ENCODE measurements at places on chromosomes 12 and 14.

DNA sequence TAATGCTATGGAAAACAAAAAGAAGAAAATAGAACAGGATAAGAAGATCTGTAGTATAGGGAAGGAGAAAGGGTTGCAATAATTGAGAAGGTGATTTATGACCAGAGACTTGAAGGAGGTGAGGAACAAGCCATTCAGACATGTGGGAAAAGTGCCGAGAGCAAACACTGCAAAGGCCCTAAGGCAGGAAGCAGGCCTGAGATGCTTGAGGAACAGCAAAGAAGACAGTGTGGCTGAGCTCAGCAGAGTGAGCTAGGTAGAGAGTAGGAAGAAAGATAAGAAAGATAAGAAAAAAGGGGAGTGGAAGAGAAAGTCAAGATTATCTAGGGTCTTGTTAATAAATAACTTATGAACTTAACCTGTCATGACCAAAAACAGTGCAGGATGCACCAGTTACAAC is 671.8 kb downstream of the RPS29 start:
- DNase-seq, result no peak

DNA sequence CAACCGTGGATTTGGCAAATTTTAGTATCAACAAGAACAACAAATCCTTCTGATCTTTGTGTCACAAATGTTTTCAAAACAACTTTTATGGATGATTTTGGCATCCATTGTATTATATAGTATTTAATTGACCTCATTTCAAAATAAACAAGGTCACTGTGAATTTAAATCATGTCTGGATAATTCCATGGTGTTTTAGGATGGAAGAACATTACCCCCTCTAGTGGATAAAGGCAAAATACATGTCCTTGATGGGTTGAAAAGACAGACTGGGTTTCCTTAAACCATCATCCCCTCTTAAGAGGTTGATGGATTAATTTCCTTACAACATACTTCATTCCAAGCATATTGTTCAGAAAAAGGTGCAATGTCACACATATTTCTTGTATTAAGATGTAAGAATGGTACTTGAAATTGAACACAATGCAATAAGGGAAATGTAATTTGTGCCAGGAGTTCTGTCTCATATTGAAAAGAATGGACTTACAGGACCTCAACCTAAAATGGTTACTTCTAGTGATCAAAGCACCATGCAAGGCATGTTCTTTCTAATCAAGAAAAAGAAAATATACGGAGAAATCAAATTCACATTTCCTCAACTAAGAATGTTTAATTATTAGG is 352.0 kb downstream of the BCAT1 start:
- DNase-seq, result no peak

DNA sequence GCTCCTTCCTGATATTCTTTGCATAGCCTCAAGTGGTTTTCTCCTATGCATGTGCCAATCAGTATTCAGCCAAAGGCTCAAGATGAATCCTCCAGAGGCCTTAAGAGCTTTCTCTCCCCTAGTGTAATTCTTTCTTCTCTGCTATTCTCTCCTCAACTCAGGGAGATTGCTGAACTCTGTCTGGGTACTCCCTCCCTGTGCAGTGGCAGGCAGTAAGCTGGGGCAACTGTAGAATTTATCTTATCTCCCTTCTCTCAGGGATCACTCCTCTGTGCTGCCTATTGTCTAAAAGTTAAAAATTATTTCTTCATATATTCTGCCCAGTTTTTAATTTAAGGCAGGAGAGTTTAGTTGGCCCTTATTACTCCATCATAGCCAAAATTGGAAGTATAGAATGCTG is 28.5 kb upstream of the RTRAF start:
- DNase-seq, result no peak

DNA sequence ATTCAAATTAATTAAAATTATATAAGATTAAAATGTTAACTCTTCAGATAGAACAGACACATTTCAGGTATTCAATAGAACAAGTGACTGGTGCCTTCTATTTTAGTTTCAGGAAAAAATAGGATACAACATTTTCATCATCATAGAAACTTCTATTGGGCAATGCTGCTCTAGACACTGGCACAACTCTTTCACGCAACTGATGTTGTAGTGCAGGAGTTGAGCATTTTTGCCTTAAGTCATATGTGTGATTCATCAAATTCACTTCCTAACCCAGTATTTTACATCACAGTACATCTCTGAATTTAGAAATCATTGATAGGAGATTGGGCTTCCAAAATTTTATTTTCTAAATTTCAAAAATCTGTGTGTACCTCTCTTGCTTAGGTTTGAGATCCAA is 215.4 kb upstream of the DIO2 start:
- no peak for DNase-seq

GRCh38 chr14:31806249-31806648 is 245.0 kb downstream of the NUBPL start:
- DNase-seq, result no peak

- DNase-seq, result no peak
These were observed 22.3 kb upstream of the ACTN1 start for GRCh38 chr14:69001375-69001774.

- DNase-seq, result no peak
These were observed 11.7 kb upstream of the OTX2 start for GRCh38 chr14:56821805-56822610.

GRCh38 chr12:633731-634130 is 29.5 kb downstream of the NINJ2 start:
- no peak for DNase-seq

- no peak for DNase-seq
These were observed 9.8 kb upstream of the GNPNAT1 start for GRCh38 chr14:52801014-52801712.

GRCh38 chr14:73124180-73124894 is 12.0 kb upstream of the PSEN1 start:
- no peak for DNase-seq

- no peak for DNase-seq
These were observed 67.2 kb downstream of the PTPRR start for GRCh38 chr12:70853326-70853725.

DNA sequence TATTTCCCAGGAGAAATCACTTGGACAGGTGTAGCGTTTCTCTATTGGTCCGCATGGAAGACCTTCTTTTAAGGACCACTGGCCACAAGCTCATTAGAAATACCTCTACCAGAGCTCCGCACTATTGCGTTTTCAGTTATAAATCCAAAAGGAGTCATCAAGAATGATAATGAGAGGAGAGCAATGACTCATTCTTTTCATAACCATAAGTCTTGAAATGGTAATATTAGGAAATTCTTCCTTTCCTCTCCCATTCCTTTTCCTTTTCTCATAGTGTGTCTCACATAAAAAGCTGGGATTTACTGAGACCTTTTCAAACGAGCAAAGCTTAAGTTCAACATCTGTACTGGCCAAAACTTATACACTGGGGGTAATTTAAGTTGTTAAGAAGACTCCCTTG is 215.7 kb downstream of the CPNE8 start:
- no peak for DNase-seq

GRCh38 chr12:26346736-26347135 is 151.4 kb downstream of the SSPN start:
- no peak for DNase-seq

DNA sequence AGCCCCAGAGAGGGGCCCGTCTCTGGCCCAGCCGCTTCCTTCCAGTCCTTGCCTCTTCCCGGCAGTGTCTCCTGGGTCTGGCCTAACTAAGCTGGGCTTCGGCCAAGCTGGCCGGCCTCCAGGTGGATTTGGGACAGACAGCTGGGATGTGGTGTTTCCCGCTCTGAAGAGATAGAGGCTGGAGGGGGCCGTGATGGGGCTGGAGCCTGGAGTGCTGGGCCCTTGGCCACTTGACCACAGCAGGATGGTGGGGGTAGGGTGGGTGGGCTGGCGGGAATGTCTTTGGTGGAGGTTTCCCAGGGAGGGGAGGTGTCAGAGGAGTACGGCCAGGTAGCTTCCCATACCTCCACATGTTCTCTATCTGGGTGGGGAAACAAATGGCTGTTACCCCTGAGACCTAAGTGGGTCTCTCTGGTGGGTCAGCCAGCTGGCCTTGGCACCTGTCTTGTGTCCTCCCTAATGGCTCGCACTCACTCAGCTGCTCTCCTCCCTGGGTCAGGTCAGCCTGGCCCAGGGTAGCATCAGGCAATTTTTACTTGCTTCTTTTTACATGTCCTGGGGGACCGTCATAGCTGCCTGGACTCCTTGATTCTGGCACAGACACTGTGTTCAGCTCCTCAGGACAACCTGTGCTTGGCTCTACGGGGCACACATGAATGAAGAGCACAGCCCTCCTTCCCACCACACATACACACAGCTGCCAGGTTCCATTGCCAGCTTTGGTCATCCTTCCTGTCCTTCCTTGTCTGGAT is 19.8 kb upstream of the PGF start:
- no peak for DNase-seq

DNA sequence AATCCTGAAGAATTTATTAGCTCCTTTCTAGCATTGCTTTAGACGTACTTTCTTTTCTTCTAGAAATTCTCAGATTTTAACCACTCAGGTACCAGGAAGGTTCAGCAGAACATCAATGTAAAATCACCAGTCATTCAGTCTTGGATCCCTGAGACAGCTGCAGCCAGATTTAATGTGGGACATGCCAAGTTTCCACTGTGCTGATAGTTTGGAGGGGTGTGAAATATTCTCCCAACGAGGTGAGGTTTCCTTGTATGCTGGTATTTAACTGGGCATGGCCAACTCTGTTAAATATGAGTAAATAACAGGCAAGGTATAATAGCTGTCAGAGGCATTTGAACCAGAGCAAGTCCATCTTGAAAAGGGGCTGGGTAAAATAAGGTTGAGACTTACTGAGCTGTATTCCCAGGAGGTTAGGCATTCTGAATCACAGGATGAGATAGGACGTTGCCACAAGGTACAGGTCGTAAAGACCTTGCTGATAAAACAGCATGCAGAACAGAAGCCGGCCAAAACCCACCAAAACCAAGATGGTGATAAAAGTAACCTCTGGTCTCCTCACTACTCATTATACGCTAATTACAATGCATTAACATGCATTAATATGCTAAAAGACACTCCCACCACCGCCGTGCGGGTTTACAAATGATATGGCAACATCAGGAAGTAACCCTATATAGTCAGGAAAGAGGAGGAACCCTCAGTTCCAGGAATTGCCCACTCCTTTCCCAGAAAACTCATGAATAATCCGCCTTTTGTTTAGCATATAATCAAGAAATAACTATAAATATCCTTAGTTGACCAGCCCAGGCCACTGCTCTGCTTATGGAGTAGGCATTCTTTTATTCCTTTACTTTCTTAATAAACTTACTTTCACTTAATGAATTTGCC is 75.2 kb upstream of the RASSF8 start:
- DNase-seq, result no peak

DNA sequence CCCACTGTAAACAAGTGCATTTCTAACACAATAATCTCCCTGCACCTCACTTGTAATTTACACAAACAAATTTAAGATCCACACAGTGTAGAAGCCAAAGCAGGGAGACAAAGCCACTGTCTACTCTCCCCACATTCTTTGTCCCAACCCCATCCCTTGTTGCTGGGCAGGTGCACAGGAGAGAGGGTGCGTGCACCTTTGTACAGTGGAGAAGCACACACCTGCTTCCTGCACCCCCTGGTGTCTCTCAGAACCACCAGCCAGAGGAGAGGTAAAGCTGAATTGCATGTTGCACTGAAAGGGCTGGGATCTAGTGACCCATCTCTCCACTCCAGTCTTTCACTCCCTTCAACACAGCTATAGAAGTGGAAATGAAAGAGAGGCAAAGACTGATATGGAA is 51.4 kb upstream of the IFNG-AS1 start:
- no peak for DNase-seq

DNA sequence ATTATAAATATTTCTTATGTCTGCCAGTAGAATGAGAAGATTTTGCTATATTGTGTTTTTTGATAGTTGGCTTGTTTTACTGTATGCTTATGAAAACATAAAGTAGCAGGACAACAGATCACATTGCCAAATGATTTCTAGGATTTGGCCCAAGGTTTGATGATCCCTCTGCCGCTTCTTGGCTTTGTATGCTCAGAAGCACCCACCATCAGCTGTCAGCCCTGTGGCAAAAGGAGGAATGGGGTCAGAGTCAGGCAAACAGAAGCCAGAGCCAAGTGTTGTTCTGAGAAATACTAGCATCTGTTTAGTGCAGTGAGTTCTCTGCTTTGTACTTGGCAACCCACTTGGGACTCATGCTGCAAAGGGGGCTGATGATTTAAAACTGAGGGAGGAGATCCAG is 152.2 kb downstream of the PDE3A start:
- no peak for DNase-seq

- no peak for DNase-seq
These were observed 7.6 kb downstream of the EGLN3 start for GRCh38 chr14:33943096-33943883.

DNA sequence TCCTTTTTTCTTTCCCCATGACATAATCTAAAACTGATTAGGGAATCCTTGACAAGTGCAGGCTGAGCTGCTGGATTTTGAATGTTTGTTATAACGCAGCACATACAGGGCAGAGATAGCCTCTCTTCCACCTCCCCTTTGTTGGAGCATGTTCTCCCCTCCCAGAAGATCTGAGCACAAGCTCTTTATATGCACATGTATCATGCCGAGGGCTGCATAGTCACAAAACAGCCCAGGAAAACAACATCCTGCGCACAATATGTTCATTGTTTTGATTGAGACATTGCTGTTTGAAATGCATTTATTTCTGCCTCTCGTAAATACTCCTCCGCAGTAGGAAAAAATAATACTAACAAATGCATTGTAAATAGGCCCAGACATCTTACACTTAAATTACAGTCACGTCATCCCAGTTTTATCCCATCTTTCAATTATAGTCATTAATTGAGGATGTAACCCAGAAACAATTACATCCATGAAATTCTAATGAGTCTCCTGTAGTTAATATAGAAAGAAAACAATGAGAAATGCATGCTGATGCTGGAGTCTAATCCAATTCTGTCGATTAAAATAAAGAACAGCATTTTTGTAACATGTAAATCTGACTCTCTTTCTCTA is 401.8 kb downstream of the BTG1 start:
- DNase-seq, result no peak

- no peak for DNase-seq
These were observed 18.9 kb upstream of the POC1B start for GRCh38 chr12:89544681-89545184.

DNA sequence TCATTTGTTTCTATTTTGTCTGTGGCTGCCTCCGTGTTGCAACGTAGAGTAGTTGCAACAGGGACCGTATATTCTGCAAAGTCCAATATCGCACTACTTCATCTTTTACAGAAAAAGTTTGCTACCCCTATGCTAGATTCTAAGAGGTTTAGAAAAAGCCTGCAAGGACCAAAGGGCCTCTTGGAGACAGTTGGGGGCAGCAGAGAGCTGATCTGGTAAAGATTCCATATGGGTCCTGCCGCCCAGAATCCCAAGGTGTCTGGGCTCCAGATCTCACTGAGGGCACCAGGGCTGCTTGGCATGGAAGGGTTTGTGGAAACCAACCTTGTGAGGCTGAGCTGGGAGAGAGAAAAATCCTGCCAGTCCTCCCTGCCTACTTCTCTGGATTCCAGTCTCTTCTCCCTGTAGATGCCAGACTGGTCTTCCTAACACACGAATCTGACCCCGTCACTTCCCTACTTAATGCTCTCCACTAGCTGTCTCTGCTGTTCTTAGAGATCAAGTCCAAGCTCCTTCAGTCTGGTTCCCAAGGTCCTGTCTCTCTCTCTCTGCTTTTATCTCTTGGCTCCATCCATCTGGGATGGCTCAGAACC is 74.6 kb downstream of the GLRX5 start:
- no peak for DNase-seq

GRCh38 chr12:41224066-41224465 is 35.9 kb downstream of the PDZRN4 start:
- no peak for DNase-seq

GRCh38 chr14:27061299-27061698 is 463.5 kb upstream of the NOVA1 start:
- no peak for DNase-seq

All from stimulated activated CD4-positive, alpha-beta T cell treated with anti-CD3 and anti-CD28 coated beads, TNF-alpha, amount 100 ng/mL, for 4 hours (primary cell).